WTC11 (cell line): ENCODE measurements at places on chromosomes 3 and 15. TPM values are rescaled to one million over a fixed set of nuclear protein-coding genes. Genes with fewer than 3 reads are reported as not detected.

- DNase-seq, result no peak
- peak overlapping the region; percentile 52; the same call in 1 of the 2 replicates for H3K27ac ChIP-seq
- H3K27me3 ChIP-seq, result no peaks in the 10 kb centered on the region
These were observed 123.8 kb downstream of the TIGIT start for GRCh38 chr3:114417675-114418074.

DNA sequence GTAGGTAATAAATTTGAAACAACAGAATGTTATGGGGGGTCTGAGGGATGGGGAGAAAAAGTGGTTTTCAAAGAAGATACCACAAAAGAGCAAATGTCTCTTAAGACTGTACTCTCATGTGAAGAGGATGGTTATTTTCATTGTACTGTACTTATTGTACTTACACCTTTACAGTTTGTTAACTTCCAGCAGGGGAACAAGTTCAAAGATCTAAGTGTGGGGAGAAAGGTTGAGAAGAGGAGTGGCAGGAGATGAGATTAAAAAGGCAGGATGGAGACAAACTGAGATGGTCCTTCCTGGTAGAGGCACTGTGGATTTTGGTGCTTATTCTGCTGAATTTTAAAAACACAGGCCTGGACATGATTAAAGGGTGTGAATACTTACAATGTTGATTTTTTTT is 5.4 kb upstream of the ZCWPW2 start:
- H3K27me3 ChIP-seq, result no peaks in the 10 kb centered on the region
- peaks cover 29% of the 10 kb centered on the region for H3K4me1 ChIP-seq
- no peak overlapping the region for H3K4me3 ChIP-seq
- peaks cover 10% of the 10 kb centered on the region for H3K36me3 ChIP-seq
- H3K27ac ChIP-seq, result no peak overlapping the region

The SLC12A1 gene
- total RNA-seq, result 0.15 to 0.39 TPM (median 0.39 TPM) in 3 replicates

The CD80 gene
- 0.14 to 0.24 TPM in 2 of 3 replicates, not detected in the other for total RNA-seq

The DPPA2 gene
- 14.9 to 15.8 TPM (median 15.0 TPM) in 3 replicates for total RNA-seq

GRCh38 chr3:188583341-188584161 is 429.6 kb downstream of the LPP start:
- no peak for DNase-seq
- no peak overlapping the region for H3K4me3 ChIP-seq
- H3K27me3 ChIP-seq, result no peaks in the 10 kb centered on the region
- no peaks in the 10 kb centered on the region; the same call in 1 of the 2 replicates for H3K4me1 ChIP-seq
- H3K36me3 ChIP-seq, result no peaks in the 10 kb centered on the region
- H3K27ac ChIP-seq, result no peak overlapping the region
